A549 treated with CpdA at 1 μM for 4 hours (cell line): ENCODE measurements at places on chromosomes 7 and 10. TPM values are rescaled to one million over a fixed set of nuclear protein-coding genes. Genes with fewer than 3 reads are reported as not detected.

CHST12 gene
- total RNA-seq = 7.8 to 16.3 TPM (median 13.6 TPM) in 5 replicates

PRR15 gene
- 1.1 to 1.3 TPM (median 1.3 TPM) in 5 replicates for total RNA-seq

ALDH18A1 gene
- 48.2 to 52.0 TPM (median 51.1 TPM) in 5 replicates for total RNA-seq

DNAAF5 gene
- 38.1 to 50.6 TPM (median 45.8 TPM) in 5 replicates for total RNA-seq

PNLIP gene
- total RNA-seq = not detected in 5 replicates

SH2D4B gene
- 0.02 to 0.06 TPM in 2 of 5 replicates, not detected in the others for total RNA-seq

RBP4 gene
- total RNA-seq = 5.3 to 10.7 TPM (median 7.6 TPM) in 5 replicates

CDNF gene
- total RNA-seq = 0.81 to 2.4 TPM (median 0.99 TPM) in 5 replicates

SYT15 gene
- total RNA-seq = 2.2 to 2.8 TPM (median 2.6 TPM) in 5 replicates

NEUROD6 gene
- not detected in 5 replicates for total RNA-seq
